ENCODE measurements at places on chromosomes 3 and 15. TPM values are rescaled to one million over a fixed set of nuclear protein-coding genes. Genes with fewer than 3 reads are reported as not detected.
A peak's percentile ranks its signal among the peaks of the same experiment; 100 is the strongest.

GRCh38 chr15:96358821-96359615 is 28.5 kb downstream of the NR2F2 start:
- DNase-seq: no peak

DNA sequence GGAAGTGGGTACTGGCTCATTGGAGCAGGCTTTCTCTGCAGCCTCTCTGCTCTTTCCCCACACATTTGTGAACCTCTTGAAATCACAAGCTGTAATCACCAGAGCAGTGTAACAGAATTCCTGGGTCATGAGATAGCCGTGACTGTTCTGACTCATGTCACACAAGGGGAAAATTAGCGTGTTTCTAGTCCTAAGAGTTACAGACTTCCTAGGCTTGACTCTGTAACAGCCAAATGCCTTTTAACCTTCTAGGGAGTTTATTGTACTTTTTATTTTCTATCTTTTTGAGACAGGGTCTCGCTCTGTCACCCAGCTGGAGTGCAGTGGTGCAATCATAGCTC is 54.7 kb upstream of the TRAK1 start:
- DNase-seq: no peak

Gene BOC
- 1.9 TPM for total RNA-seq

Gene TRIM71
- 0.05 TPM for total RNA-seq

GRCh38 chr3:9474482-9474881 is 77.1 kb downstream of the SETD5 start:
- DNase-seq: no peak

Gene HIGD2B
- total RNA-seq: not detected

Gene AHSG
- total RNA-seq: not detected

DNA sequence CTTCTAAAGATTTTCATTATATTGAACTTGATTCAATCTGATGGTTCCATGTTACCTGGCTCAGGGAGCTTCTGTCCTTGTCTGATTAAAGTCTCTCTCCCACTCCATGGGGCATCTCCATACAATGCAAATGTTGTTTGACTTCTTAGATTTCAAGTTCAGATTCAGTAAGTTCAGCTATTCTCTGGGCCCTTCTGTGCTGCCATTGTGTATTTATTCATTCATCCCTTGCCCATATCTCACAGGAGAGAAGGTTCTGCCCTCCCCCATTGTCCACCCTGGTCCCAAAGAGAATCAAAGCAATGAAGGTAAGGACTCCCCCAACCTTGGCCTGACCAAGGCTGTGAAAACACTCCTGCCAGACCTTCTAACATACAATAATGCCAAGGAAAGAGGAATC is 669.9 kb downstream of the MAGI1 start:
- DNase-seq: no peak

GRCh38 chr3:186964616-186965015 is 34.3 kb downstream of the ST6GAL1 start:
- no peak for DNase-seq

GRCh38 chr3:127697551-127698240 is 24.9 kb downstream of the ABTB1 start:
- peak; percentile 86 for DNase-seq

Gene ATP13A5
- total RNA-seq: not detected

DNA sequence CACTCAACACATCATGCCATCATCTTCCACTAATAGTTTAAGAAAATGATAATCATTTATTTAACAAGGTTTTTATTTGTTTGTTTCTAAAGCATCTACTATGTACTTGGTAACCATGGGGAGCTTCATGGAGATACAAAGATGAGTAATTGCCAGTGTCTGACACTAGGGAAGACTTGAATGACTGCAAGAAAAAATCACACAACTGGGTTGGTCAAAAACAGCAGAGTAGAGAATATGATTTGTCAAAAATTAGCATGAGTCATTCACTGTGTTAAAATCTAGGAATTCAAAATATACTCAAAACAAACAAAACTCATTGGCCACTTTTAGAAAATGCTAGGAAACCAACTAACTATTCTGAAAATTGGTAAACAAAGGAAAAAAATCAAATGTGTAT is 6.3 kb downstream of the BNC1 start:
- no peak for DNase-seq

Gene GHSR
- total RNA-seq: not detected

Gene ASB14
- not detected for total RNA-seq

GRCh38 chr3:126546549-126547239 is 12.0 kb downstream of the C3orf22 start:
- DNase-seq: no peak
